NK-92 treated with Interleukin-12 subunit alpha and Interleukin-12 subunit beta, amount 100 ng/mL, for 24 hours (cell line): ENCODE measurements at places on chromosomes 4 and X.
A peak's percentile ranks its signal among the peaks of the same experiment; 100 is the strongest.

DNA sequence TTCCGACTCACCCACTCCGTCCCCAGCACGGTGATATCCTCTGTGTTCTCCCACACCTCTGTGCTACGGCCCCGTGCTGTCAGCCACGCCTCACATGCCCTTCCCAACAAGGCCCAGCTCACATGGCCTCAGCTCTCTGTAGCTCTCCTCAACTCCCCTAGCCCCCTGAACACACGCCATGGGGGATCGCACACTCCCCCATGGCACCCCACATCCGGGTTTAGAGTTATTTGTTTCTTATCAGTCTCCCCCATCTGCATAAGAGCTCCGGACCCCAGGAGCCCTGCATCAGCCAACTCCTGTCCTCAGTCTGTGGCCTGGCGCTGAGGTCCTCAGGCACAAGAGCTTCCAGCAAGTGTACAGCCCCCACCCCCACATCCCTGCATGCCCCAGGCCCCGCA lies 7.0 kb downstream of the C4orf50 start:
- DNase-seq: no peak

DNA sequence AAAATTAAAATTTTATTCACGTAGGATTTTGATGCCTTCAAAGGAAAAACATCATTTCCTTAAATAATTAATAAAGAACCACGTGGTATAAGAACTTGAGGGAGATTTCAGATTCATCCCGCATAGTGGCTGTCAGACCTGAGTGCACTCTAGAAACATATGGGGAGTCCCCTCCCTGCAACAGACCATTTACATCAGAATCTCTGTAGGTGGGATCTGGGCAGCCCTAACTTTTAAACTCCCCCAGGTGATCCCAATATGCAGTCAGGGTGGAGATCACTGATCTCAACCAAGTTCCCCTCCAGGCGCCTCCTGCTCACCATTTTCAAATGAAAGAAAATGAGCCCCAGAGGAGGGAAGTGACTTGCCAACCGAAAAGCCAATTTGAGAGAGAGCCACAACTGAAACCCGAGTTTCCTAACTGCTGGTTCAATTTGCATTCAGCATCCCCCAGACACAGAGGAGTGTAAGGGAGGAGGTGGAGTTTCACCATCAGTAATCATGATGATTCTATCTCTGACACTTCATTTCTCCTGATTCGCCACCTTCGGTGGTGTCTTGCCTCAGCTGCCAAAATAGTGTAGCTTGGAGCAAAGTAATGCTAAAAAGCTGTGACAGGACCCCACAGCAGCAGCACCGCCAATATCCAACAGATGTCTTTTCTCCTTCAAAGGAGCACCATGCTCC lies 11.4 kb downstream of the RNF150 start:
- no peak for DNase-seq

GRCh38 chr4:149549911-149550310 lies 265.7 kb downstream of the IQCM start:
- no peak for DNase-seq

GRCh38 chrX:40140706-40141499 lies 43.1 kb upstream of the BCOR start:
- no peak for DNase-seq

DNA sequence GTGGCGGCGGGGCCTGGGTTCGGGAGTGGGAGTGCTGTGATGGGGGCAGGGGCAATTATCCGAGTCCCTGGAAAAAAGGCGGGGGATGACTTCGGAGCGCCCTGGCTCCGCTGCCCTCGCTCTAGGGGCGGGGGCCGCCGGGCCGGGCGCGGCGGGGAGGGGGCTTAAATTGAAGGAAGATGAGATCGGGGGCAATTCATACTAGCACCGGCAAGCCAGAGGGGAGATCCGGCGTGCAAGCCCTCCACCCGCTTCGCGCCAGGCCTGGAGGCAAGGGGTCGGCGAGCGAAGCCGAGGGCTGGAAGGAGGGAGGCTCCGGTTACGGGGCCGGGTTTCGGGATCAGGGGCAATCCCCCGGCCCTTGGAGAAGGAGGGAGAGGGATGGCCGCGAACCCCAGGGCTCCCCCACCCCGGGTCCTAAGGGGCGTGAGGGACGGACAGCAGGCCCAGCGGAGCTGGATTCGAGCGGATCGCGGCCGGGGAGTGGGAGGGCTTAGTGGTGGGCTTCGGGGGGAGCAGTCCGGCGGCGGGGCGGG lies 1.2 kb downstream of the BCORL1 start:
- DNase-seq: no peak

GRCh38 chr4:108830509-108831244 lies 67.8 kb upstream of the ETNPPL start:
- DNase-seq: no peak

DNA sequence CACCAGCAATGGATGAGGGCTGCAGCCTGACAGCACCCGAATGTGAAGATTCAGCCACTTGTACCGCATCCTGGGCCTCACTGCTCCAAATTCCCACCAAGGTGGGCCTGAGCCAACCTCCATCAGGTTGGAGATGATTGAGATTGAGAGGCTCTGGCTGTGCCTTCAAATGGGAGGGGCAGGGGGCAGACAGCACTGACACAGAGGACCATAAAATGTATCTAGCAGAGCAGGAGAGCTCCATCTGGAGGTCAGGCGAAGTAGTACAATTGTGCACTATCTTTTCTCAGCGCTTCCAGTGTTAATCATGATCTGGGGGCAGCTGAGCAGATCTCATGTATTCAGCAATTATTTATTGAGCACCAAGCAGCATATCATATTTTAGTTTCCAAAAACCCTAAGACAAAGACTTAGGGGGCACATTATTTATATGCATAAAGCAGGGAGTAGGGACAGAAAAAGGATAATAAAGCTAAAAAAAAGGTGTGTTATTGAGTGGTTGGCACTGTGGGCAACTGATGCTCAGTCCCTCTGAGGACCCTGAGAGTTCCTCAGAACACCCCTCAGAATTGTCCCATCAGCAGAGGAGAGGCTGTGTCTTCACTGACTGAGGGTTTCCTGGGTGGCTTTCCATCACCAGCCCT lies 31.6 kb upstream of the C1QTNF7 start:
- peak; percentile 2 for DNase-seq

DNA sequence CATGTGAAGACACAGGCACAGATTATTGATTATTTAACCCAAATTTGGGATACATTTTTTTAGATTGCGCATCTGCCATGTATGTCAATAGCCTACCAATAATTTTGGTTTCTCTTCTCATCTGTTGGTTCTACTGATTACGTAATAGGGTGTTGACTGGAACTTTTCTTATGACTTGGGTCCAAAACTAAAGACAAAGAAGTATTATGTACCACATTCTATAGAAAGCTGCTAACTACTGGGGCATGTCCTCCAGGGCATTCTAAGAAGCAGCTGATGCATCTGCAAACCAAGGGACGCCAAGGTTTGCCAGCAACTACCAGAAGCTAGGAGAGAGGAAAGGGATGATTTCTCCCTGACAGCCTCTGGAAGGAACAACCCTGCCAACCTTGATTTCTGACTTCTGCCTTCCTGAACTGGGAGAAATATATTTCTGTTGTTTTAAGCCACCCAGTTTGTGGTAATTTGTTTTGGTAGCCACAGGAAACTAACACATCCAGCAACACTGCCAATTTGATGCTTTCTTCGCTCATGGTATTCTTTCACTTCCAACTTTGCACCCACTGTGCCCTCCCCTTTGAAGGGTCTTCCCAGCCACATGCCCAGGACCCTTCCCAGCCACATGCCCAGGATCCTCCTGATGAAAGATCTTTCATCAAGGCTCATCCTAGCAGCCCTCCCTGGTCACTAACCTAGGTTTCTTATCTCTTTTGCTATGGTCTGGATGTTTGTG lies 15.9 kb upstream of the TLR1 start:
- DNase-seq: no peak

DNA sequence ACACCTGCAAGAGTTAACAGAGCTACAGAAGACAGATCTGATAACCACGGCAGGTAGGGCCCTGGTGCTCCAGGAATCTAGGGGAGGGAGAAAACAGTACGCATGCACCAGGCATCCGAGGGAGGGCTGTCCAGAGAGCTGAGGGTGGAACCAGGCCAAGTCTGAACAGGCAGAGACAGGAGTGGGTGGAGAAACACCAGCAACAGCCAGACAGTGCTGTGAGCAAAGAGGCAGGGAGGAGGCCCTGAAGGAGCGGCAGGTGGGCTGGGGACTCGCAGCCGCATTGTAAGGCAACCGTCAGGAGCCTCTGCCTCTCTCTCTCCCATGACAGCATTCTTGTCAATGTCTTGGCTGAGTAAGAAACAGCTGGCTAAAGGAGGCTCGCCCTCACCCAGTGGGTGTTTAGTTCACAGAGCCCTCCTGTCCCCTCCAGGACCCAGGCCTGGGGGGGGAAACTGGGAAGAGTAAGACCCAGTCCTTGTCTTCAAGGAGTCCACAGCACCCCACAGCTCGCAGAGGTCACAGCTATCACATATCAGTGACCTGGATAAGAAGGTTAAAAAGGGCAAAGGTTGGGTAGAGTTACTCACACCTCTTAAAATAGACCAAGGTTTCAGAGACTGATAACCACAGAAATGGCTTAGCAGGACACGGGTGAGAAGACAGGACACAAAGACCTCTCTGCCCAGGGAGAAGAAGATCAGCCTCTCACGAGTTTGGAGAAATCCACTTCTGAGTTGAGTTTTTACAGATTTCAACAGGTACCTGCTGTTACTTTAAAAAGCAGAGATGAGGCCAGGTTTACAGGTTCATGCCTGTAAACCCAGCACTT lies 10.5 kb downstream of the ACSL1 start:
- peak; percentile 54 for DNase-seq

- DNase-seq: no peak
Measured at GRCh38 chrX:15882704-15883539, 28.3 kb upstream of the AP1S2 start.

- DNase-seq: no peak
Measured at GRCh38 chr4:62135565-62136156, 935.5 kb downstream of the ADGRL3 start.

- no peak for DNase-seq
Measured at GRCh38 chr4:2484993-2485392, 16.1 kb downstream of the RNF4 start.

GRCh38 chr4:178275671-178276360 lies 833.6 kb upstream of the AGA start:
- DNase-seq: no peak

DNA sequence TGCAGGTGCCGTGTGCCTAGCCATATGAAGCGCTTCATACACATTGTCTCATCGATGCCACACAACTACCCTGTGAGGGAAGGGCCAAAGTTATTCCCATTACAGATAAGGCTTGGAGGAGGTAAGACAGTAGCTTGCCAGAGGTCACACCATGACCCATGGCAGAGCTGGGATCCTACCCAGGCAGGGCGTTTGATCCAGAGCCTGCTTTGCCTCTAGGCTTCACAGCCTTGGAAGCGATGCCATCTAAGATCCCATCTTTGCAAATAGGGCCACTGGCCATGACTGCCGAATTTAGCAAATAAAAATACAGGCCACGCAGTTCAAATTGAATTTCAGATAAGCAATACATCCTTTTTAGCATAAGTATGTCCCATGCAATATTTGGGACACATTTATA lies 358.2 kb downstream of the BCOR start:
- no peak for DNase-seq

DNA sequence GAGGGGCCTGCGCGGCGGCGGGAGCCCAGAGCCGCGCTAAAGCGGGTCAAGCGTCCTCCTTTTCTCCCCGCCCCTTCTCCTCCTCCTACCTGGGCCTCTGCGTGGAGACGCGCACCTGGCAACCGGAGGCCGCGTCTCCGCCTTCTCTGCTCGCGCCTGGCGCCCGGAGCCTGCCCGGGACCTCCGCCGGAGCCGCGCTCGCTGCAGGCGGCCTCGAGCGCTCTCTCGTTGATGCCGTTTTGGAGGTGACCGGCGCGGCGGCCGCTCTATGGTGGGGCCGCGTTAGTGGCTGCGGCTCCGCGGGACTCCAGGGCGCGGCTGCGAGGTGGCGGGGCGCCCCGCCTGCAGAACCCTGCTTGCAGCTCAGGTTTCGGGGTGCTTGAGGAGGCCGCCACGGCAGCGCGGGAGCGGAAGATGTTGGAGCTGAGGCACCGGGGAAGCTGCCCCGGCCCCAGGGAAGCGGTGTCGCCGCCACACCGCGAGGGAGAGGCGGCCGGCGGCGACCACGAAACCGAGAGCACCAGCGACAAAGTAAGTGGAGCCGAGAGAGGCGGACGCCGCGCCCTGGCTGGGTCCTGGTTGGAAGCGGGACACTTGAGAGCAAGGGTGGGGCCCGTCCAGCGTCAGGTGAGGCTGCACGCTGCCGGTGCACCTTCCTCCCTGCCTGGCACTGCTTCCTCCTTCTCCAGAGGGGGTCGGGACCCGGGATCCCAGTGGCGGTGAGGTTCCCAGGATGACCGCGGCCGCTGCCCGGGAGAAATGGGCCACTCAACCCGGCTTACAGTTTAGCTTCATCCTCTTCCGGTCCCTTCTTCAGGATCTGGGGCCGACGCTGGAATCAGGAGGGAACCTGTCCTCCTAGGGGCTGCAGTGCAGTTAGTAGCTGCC lies at the start of gene CDS1:
CDS1 (plus strand) TSS at position 140 of the 888 bp plus-strand sequence; CDS start at position 415, 275 bp downstream.
- DNase-seq: no peak

DNA sequence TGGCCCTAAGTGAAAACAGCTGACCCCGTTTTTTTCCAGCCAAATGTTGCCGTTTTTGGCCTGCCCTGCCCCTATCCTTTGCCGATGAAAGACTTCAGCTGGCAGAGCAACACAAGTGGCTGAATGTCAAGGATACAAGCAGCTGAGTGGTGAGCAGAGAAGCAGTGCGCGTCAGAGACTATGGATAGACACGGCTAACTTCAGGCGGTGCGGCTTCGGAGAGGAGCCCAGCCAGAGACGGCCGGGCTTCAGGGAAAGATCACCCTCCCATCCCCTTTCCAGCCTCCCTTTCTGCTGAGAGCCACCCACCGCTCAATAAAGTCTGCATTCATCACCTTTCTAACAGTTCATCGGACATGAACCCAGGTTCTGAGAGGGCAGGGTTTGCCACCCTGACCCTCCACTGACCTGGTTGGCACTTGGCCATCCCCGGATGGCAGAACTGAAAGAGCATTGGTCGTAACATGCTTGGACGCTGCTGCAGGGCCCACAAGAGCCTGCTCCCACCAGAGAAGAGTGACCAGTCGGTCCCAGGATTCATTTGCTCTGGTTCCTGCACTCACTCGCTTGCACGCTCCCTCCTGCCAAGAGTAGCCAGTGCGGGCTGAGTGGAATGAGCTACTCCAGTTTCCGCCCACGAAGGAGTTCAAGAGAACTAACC lies 125.8 kb downstream of the PPEF1 start:
- DNase-seq: no peak

- DNase-seq: no peak
Measured at GRCh38 chr4:100299046-100299840, 109.0 kb upstream of the DDIT4L start.

DNA sequence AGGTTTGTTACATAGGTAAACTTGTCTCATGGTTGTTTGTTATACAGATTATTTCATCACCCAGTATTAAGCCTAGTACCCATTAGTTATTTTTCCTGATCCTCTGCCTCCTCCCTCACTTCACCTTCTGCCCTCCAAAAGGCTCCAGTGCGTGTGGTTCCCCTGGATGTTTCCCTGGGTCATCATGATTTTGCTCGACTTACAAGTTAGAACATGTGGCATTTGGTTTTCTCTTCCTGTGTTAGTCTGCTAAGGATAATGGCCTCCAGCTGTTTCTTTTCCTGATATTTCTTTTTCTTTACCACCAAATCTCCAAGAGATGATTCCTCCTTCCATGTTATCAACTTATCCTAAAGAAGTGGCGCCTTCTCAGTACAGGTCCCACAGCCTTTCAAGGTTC lies 543.1 kb upstream of the ADGRL3 start:
- no peak for DNase-seq
